Head of caudate nucleus (tissue), 42 donors: ENCODE measurements at places on chromosomes 5 and 9.

DNA sequence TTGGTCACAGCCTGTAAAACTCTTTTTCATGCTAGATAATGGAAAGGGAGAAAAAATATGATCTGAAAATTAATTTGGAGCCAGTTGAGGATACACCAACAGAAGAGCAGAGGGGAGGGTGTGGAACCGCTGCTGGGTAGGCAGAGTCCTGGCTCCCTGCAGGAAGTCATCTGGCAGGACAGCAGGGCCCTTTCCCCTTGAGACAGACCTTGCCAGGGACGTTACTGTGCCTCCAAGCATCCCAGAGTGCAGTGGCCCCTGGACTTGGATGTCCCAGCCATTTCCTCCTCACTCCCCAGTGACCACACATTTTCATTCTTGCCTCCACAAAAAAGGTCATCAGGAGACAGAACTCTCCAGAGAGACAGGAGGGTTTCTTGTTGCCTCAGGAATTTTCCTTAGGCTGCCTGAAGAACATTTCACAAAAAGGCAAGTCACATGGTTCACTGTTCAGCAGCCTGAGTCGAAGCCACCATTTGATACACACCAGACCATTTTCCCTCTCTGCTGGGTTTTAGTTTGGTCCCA, 5.9 kb downstream of the TRPM3 start:
- DNase-seq = no peak

DNA sequence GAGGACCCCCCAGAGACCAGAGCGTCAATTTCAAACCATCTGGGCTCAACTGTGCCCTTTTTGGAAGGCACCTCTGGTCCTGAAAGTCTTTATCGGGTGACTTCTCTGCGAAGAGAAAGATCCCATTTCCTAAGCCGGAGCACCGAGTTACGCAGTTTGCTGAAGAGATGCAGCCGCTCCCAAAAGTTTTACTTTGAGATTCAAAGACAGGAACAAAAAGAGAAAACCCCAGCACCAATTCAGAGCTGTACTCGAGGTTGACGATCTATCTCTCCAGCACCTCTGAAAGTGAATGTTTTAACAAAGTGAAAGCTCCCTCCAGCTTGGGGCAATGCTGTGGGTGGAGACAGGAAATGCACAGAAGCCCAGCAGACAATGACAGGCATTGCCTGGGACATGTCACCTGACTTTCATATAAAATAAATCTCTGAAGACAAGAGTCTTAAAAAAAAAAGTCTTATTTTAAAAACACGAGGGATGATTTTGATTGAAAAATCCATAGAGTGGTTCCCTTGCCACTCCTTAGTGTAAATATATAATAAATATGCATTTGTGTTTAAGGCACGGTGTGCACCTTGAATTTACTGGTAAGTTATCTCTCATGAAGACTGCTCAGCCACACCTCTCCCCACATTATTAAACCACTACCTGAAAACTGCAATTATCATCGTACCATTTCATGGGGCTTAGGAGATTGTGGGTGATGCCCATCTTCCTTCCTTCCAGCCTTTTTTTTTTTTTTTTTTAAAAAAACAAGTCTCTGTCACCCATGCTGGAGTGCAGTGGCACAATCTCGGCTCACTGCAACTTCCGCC, 79.9 kb downstream of the FNBP1 start:
- DNase-seq = no peak

DNA sequence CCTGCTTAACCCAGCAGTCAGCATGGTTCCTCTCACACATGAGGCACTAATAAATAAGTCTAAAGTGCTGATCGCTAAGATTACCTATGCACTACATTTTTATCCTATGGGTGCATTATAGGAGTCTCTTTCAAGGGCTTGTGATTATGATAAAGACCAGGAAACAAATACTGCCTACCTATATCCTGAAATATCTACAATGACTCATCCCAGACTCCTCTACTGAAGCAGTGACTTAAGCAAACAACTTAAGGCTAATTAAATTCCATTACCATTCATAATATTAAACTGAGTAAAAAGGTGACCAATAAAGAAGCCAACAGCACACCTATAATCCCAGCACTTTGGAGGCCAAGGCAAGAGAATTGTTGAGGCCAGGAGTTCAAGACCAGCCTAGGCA, 338.4 kb downstream of the DNAH5 start:
- DNase-seq = no peak

- no peak for DNase-seq
These were observed 14.4 kb downstream of the F2RL2 start for GRCh38 chr5:76608833-76609232.

DNA sequence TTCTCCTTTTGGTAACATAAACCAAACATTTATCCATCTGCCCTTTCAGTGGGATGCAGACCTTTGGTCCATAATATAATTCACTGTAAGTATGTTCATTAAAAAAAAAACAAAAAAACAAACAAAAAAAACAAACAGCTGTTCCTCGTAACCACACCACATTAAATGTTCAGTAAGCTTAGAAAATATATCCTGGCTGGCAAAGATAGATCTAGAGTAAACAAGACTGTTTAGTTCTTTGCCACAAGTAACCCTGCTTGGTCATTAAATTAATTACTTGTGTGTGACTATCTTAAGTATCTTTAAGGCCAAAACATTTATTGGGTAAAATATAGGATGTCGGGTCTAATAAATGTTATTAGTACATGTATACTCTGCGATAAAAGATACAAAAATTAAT, 1717.1 kb downstream of the EFNA5 start:
- no peak for DNase-seq

DNA sequence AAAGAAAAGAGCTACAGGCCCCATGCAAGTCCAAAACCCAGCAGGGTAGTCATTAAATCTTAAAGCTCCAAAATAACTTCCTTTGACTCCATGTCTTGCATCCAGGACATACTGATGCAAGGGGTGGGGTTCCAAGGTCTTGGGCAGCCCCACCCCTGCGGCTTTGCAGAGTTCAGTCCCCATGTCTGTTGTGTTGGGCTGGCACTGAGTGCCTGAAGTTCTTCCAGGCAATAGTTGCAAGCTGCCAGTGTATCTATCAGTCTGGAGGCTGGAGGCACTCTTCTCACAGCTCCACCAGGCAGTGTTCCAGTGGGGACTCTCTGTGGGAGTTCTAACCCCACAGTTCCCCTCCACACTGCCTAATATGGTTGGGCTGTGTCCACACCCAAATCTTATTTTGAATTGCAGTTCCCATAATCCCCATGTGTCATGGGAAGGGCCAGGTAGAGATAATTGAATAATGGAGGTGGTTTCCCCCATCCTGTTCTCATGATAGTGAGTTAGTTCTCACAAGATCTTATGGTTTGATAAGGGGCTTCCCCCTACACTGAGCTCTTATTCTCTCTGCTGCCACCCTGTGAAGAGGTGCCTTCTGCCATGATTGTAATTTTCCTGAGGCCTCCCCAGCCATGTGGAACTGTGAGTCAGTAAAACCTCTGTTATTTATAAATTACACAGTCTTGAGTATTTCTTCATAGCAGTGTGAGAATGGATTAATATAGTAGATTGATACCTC, 237.5 kb upstream of the ADRA1B start:
- no peak for DNase-seq
